ENCODE measurements at places on chromosomes 3 and 15. TPM values are rescaled to one million over a fixed set of nuclear protein-coding genes. Genes with fewer than 3 reads are reported as not detected.

Gene CD86
- total RNA-seq, result not detected

GRCh38 chr3:169094204-169094603 is 569.3 kb downstream of the MECOM start:
- H3K27ac ChIP-seq, result no peak overlapping the region
- H3K4me1 ChIP-seq, result no peaks in the 10 kb centered on the region
- H3K4me3 ChIP-seq, result no peak overlapping the region
- DNase-seq, result no peak
- H3K36me3 ChIP-seq, result no peaks in the 10 kb centered on the region

Gene VGLL4
- total RNA-seq, result 90.2 TPM

DNA sequence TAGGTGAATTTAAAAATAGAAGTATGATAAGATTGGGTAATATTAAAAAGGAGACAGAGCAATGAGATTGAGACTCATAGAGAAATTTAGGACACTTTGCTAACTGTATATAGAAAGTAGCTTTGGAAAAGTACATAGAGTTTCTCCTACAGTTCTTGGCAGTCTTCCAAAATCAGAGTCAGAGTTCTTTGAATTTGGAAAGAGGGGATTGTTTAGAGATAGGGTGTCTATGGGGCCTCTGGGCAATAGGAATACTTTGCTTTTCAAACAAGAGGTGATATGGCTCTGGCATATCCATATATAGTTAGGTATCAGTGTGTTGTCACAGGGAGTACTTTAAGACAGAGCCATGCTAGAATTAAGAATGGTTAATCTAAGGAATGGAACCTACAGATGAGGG is 477.1 kb upstream of the KCNMB2 start:
- no peaks in the 10 kb centered on the region for H3K27me3 ChIP-seq
- no peak overlapping the region for H3K27ac ChIP-seq
- H3K4me1 ChIP-seq, result peaks cover 4% of the 10 kb centered on the region
- H3K4me3 ChIP-seq, result no peak overlapping the region
- no peaks in the 10 kb centered on the region for H3K36me3 ChIP-seq

Gene IGF1R
- total RNA-seq, result 67.6 TPM

DNA sequence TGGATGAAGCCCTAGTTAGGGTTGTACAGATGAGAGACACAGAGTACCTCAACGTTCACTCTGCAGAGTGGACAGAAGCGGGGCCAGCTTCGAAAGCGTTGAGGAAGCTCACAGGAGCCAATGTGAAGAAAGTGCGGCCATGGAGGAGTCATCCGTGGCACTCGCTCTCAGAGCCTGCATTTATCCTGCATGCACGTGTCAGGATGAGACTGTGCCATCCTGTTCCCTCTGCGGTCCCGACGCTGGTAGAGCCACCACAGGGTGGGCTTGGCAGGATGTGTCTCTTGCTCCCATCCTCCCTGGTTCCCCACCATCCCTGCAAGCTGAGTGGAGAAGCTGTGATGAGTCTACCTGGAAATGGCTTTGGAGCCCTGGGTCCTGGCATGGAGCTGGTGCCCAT is 39.3 kb downstream of the KLHL25 start:
- H3K4me1 ChIP-seq, result peaks cover 40% of the 10 kb centered on the region
- H3K36me3 ChIP-seq, result peaks cover 2% of the 10 kb centered on the region
- no peak overlapping the region for H3K4me3 ChIP-seq
- DNase-seq, result no peak

- no peak overlapping the region for H3K4me3 ChIP-seq
- peaks cover 3% of the 10 kb centered on the region for H3K4me1 ChIP-seq
- H3K27ac ChIP-seq, result no peak overlapping the region
- no peak for DNase-seq
These were observed 104.1 kb downstream of the TPRA1 start for GRCh38 chr3:127486321-127486944.

- H3K4me1 ChIP-seq, result no peaks in the 10 kb centered on the region
- DNase-seq, result no peak
- no peaks in the 10 kb centered on the region for H3K36me3 ChIP-seq
- H3K27me3 ChIP-seq, result no peaks in the 10 kb centered on the region
- H3K27ac ChIP-seq, result no peak overlapping the region
These were observed 1053.5 kb downstream of the SI start for GRCh38 chr3:164024786-164025185.

- H3K4me3 ChIP-seq, result peak overlapping the region; percentile 99
- DNase-seq, result no peak
- H3K36me3 ChIP-seq, result peaks cover 4% of the 10 kb centered on the region
- peaks cover 33% of the 10 kb centered on the region for H3K4me1 ChIP-seq
- H3K27ac ChIP-seq, result peak overlapping the region; percentile 98
- peaks cover 4% of the 10 kb centered on the region for H3K27me3 ChIP-seq
These were observed 482 bp upstream of the OGG1 start for GRCh38 chr3:9749296-9749644.

DNA sequence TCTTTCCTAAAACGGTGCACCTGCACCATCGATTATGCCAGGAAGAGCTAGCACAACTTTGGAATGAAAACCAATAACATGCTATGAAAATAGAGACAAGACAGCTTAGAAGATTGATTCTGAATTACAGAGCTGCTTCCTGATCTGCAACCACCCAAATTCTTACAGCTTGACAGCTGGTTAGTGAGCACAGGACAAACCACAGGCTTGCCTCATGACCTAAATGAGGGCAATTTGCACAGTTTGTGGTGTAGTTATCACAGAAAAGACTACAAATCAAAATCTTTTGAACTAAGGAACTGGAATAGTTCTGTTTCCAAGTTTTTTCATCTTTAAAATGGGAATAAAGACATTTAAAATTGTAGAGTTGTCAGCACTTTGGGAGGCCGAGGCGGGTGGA is 533.5 kb downstream of the NAALADL2 start:
- no peak overlapping the region for H3K27ac ChIP-seq
- no peaks in the 10 kb centered on the region for H3K36me3 ChIP-seq
- peaks cover 18% of the 10 kb centered on the region for H3K4me1 ChIP-seq

- H3K4me1 ChIP-seq, result no peaks in the 10 kb centered on the region
- peaks cover 14% of the 10 kb centered on the region for H3K27me3 ChIP-seq
- H3K27ac ChIP-seq, result no peak overlapping the region
- DNase-seq, result no peak
- no peaks in the 10 kb centered on the region for H3K36me3 ChIP-seq
These were observed 11.2 kb upstream of the ATP11B start for GRCh38 chr3:182782149-182782548.
